RCC 7860 (cell line): ENCODE measurements at places on chromosomes 2 and 18.

GRCh38 chr2:217090024-217090473 lies 230.2 kb upstream of the TNP1 start:
- no peak for DNase-seq

GRCh38 chr2:179538406-179539123 lies 273.9 kb upstream of the SESTD1 start:
- no peak for DNase-seq

GRCh38 chr2:105317937-105318336 lies 11.6 kb downstream of the TGFBRAP1 start:
- DNase-seq: peak; percentile 30

DNA sequence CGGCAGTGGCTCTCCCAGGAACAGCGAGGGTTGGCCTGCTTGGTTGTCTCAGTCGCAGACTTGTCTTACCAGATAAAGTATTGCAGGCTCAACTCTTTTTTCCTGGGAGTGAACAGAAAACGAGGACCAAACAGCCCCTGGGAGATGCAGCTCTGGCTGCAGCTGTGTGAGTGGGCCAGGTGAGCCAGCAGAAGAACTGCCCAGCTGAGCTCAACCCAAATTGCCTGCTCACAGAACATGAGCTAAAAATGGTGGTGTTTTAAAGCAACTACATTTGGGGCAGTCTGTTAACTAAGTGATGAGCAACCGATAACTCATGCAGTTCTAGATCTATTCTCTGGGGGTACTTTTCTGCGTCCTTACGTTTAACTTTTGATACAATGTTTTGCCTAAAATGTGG lies 161.1 kb upstream of the SIX3 start:
- no peak for DNase-seq

GRCh38 chr2:203973676-203974075 lies 37.1 kb downstream of the ICOS start:
- no peak for DNase-seq
